Neural progenitor cell (in vitro differentiated cells): ENCODE measurements at places on chromosomes 6 and 20. TPM values are rescaled to one million over a fixed set of nuclear protein-coding genes. Genes with fewer than 3 reads are reported as not detected.

DNA sequence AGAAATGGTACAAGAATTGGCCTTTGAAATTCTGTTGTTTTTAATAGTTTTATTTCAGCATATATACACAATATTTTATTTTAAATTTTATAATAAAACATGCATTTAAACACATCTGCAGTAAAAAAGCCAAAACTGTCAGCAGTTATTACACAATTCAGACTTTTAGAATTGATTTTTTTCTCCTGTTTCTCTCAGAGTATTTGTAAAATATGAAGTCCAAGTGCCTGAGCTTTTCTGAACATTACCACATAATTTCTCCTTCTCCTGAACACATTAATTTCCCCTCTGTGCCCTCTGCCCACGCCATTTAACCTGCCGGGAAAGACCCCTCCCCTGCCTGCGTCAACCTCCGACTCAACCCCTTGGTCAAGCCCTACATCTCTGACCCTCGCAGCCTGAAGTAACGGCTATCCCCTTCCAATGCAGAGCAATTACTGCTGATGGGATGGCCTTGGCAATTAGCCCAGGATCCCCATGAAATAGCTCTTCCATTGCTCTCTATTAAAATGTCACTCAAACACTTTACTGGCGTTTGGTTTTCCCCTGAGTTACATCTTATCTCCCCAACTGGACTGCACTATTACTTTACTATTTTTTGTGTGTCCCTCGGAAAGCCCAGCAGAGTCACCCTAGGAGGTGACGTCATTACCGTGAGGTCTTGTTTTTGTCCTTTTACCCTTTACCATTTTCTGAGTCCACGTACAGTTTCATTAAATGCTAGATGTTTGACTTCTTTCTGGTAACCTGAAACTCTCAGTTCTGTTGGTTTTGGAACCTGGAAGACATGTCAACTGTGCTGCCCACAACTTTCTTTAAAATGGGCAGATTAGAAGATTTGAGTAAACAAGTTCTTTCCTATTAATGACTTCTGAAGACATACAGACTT lies 146.7 kb upstream of the TAB2 start:
- no peaks in the 10 kb centered on the region for H3K27me3 ChIP-seq
- H3K36me3 ChIP-seq, result no peaks in the 10 kb centered on the region
- H3K4me3 ChIP-seq, result no peak overlapping the region
- no peak overlapping the region for H3K27ac ChIP-seq
- H3K4me1 ChIP-seq, result peaks cover 12% of the 10 kb centered on the region

DNA sequence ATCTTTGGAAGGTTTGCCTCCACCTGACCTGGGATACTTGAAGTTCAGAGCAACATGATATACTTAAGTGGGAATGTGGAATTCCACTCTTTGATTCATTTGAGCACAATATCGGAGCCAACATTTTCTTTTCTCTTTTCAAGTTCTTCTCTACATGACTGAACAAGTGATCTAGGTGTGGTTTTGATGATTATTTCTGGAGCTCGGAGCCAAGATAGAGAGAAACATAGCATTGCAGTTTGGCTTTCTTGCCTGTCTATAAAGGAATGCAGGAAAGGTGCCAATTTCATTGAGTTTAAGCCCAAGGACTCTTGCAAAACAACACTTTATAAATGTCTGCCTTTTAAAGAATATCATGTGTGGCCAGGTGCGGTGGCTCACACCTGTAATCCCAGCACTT lies 124.2 kb upstream of the FAM83B start:
- DNase-seq, result no peak
- H3K4me1 ChIP-seq, result peaks cover 23% of the 10 kb centered on the region
- H3K36me3 ChIP-seq, result no peaks in the 10 kb centered on the region
- H3K27ac ChIP-seq, result no peak overlapping the region
- no peaks in the 10 kb centered on the region for H3K27me3 ChIP-seq
- no peak overlapping the region for H3K4me3 ChIP-seq

- H3K27me3 ChIP-seq, result no peaks in the 10 kb centered on the region
- H3K4me3 ChIP-seq, result no peak overlapping the region
- peaks cover 3% of the 10 kb centered on the region for H3K4me1 ChIP-seq
- no peak overlapping the region for H3K27ac ChIP-seq
Observed at GRCh38 chr6:105836889-105837288, 249.2 kb upstream of the PRDM1 start.

DNA sequence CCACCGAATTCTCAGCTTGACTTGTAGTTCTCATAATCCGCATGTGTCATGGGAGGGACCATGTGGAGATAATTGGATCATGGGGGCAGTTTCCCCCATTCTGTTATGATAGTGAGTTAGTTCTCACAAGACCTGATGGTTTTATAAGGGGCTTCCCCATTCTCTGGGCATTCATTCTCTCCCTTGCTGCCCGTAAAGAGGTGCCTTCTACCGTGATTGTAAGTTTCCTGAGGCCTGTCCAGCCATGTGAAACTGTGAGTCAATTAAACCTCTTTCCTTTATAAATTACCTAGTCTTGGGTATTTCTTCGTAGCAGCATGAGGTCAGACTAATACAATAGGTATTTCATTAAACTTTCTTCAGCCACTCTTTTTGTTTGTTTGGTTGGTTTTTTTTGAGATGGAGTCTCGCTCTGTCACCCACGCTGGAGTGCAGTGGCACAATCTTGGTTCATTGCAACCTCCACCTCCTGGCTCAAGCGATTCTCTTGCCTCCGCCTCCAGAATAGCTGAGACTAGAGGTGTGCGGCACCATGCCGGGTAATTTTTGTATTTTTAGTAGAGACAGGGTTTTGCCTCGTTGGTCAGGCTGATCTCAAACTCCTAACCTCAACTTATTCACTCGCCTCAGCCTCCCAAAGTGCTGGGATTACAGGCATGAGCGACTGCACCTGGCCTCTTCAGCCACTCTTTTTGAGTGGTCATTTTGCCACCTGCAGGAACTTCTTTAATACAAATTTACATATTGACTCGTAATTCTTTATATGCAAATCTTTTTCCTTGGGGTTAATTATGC lies 36.3 kb downstream of the GSTA2 start:
- no peaks in the 10 kb centered on the region for H3K36me3 ChIP-seq
- H3K4me3 ChIP-seq, result no peak overlapping the region
- H3K27ac ChIP-seq, result peak overlapping the region; percentile 9
- DNase-seq, result peak; percentile 24
- H3K27me3 ChIP-seq, result no peaks in the 10 kb centered on the region
- peaks cover 22% of the 10 kb centered on the region for H3K4me1 ChIP-seq

GRCh38 chr20:42559665-42560064 lies 630.0 kb downstream of the PTPRT start:
- DNase-seq, result no peak
- no peak overlapping the region for H3K4me3 ChIP-seq
- H3K27ac ChIP-seq, result no peak overlapping the region
- no peaks in the 10 kb centered on the region for H3K27me3 ChIP-seq
- H3K36me3 ChIP-seq, result no peaks in the 10 kb centered on the region
- no peaks in the 10 kb centered on the region for H3K4me1 ChIP-seq

The MUC22 gene
- 0.03 TPM in 1 of 2 replicates, not detected in the other for total RNA-seq

DNA sequence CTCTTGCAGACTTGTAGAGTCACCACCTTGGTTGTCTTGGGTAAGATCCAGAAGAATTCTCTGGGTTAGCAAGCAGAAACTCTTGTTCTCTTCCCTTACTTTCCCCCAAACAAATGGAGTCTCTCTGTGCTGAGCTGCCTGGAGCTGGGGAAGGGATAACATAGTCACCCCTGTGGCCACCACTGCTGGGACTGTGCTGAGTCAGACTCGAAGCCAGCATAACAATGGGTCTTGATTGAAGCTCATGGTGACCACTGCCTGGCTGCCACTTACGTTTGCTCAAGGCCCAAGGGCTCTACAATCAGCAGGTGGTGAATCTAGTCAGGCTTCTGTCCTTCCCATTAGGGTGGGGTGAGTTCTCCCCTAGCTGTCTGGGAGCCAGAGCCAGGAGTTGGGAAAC lies 15.4 kb upstream of the ERVFRD-1 start:
- H3K4me3 ChIP-seq, result no peak overlapping the region
- no peak for DNase-seq
- no peaks in the 10 kb centered on the region for H3K27me3 ChIP-seq
- H3K4me1 ChIP-seq, result peaks cover 6% of the 10 kb centered on the region
